ENCODE measurements at places on chromosomes 12 and 14. TPM values are rescaled to one million over a fixed set of nuclear protein-coding genes. Genes with fewer than 3 reads are reported as not detected.

The DNAI7 gene
- total RNA-seq: not detected

The ADAM21 gene
- total RNA-seq: not detected

The HOXC9 gene
- not detected for total RNA-seq

The SYCP3 gene
- 1.1 TPM for total RNA-seq

The TMEM52B gene
- total RNA-seq: not detected

The ZNF219 gene
- total RNA-seq: 4.3 TPM

The SLCO1B3 gene
- total RNA-seq: not detected

The DTX1 gene
- 0.55 TPM for total RNA-seq

The TSPAN19 gene
- total RNA-seq: not detected

The TRHDE gene
- total RNA-seq: not detected

The AICDA gene
- total RNA-seq: not detected

The GLT8D2 gene
- total RNA-seq: not detected

The ETV6 gene
- total RNA-seq: 26.0 TPM

The ACSM4 gene
- not detected for total RNA-seq

The EFS gene
- not detected for total RNA-seq

The SLC5A8 gene
- total RNA-seq: not detected

The TAS2R7 gene
- total RNA-seq: not detected

Data from activated naive CD8-positive, alpha-beta T cell treated with anti-CD3 and anti-CD28 coated beads, Interleukin-2, amount 10 ng/mL, durations not matched to agents 7 days and 5 days (primary cell).